ENCODE measurements at places on chromosomes 5 and 9.

DNA sequence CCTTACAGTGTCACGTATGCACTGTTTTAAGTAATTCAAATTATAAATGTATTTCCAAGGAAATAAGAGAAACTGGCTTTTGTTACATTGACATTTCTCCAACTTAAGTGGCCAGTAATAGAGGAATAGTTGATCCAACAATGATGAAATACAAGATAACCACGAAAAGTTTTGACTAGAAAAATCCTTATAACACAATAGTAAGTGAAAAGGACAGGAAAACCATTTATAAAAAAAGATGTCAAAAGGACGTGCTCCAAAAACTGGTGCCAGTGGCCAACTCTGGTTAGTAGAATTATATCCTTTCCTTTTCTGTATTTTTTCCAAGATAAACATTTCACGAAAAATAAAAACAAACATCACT lies 210.9 kb downstream of the GAPVD1 start:
- no peak for DNase-seq

DNA sequence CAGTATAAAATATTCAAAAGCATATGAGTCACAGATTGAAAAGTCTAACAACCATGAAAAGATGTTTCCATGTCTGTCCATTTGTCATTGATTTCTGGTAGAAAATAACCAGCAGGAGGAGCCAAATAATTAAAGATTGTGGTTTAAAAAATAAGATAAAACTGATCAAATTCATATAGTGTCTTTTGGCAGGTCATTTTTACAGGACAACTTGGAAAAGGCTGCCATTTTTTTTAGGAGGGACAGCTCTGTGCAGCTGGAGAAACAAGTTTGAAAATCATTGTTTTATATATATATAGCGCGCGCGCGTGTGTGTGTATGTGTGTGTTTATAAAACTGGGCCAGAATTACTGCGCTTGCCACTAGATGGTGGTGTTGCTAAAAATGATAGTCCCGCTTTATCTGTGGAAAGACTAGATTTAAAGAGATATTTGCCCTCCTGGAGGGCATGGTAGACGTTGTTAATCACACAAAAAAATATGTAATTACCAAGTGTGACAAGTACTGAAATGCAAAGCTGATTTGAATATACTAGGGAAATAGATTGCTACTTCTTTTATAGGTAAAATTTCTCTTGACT lies 1.3 kb upstream of the TRMO start:
- DNase-seq = peak; percentile 76

DNA sequence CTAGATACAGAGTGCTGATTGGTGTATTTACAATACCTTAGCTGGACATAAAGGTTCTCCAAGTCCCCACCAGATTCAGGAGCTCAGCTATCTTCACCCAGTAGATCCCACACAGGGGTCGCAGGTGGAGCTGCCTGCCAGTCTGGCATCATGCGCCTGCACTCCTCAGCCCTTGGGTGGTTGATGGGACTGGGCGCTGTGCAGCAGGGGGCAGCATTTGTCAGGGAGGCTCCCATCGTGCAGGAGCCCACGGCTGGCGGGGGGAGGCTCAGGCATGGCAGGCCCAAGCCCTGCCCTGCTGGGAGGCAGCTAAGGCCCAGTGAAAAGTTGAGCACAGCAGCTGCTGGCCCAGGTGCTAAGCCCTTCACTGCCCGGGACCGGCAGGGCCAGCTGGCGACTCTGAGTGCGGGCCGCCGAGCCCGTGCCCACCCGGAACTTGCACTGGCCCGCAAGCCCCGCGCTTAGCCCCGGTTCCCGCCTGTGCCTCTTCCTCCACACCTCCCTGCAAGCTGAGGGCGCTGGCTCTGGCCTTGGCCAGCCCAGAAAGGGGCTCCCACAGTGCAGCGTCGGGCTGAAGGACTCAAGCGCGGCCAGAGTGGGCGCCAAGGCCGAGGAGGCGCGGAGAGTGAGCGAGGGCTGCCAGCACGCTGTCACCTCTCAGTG lies 314.1 kb upstream of the ATP10B start:
- no peak for DNase-seq

GRCh38 chr9:121107029-121107428 lies 32.3 kb downstream of the CNTRL start:
- no peak for DNase-seq

DNA sequence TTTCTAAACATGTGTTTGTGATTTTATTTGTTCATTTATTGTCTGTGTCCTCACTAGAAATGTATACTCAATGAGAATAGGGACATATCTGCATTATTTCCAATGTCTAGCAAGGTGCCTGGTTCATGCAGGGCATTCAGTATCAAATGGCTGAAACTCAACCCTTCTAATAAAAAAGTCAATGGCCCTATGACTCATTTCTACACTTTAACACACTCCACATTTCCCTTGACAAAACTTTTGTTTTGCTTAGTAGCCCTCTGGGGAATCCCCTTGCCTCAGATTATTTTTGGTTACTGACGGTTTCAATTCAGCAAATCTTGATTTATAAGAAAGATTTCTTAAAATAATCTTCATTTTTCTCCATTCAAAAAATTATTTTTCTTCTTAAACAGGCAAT lies 206.0 kb upstream of the DMRTA1 start:
- no peak for DNase-seq

GRCh38 chr5:53087621-53088121 lies 21.9 kb downstream of the MOCS2 start:
- no peak for DNase-seq

GRCh38 chr5:17212996-17213395 lies 4.4 kb upstream of the BASP1 start:
- DNase-seq = no peak

DNA sequence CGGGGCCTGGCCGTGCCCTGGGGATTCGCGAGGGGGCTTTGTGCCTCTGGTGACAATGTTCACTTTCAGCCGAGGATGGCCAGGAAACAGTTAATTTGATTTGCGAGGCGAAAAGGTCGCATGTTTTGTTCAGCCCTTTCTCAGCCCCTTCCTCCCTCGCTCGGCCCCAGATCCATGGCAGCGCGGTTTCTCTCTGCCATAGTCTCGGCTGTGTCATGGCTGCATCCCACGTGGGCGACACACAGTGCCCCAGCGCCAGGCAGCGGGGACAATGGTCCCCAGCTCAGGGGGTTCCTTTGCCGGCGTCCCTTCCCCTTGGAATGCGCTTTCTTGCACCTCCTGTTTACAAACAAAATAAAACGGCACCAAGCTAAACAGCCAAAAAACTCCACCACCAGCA lies 370.3 kb upstream of the IRX2 start:
- no peak for DNase-seq

- no peak for DNase-seq
These were observed 138.1 kb downstream of the ATPSCKMT start for GRCh38 chr5:10111571-10111970.

DNA sequence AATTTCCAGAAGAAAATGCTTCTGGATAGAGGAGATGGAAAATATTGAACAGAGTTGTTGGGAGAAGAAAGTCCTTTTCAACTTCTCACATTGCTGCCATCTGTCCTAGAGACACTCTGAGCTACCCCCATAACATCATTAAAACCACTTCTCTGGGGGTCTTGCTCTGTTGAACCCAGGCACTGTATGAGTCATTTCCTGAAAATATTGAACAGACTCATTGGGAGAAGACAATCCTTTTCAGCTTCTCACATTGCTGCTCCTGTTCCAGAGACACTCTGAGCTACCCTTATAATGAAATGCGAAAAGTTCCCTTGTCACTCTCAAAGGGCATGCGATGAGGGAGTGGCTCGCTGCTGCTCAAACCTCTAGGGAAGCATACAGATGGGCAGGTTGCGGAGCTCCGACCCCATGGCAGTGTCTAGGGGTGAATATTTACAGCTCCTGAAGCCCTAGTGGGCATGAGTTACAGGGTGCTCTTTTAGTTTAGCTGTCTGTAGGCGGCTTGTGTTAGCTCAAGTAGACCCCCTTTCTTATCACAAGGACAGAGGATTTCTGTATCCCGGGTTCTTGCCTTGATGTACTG lies 90.7 kb downstream of the CDKN2A start:
- DNase-seq = no peak

DNA sequence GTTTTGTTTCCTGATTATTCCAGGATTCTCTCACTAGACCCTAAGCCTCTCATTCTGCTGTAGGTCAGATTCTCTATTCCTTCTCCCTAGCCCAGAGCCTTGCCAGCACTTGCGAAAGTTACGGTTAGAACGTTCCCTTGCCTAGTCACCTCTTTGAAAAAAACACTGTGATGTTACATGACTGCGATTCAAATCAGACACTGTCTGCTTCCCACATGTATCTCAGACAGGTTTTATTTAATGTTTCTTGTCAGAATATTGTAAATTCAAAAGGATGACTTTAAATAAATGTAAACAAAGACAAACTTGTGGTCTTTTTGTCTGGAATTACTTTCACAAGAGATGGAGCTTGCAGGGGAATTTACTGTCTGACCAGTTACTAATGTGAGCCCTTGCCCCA lies 116.5 kb upstream of the OTULINL start:
- no peak for DNase-seq

DNA sequence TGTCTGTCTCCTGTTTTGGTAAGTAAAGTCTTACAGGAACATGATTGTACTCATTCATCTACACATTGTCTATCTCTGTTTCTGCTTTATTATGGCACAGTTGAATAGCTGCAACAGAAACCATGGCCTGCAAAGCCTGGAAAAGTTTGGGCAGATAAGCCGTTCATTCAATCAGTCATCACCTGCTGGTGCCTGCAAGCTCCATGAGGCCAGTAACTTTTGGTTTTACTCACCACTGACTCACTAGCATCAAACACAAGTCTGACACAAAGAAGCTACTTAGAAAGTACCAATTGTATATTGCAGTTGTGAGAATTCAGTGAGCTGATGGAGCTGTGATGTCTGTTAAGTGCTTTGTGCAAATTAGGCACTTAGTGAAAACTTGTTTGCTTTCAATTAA lies 373.6 kb upstream of the SGCD start:
- no peak for DNase-seq

- DNase-seq = no peak
These were observed 41.1 kb downstream of the XRCC4 start for GRCh38 chr5:83118471-83118870.

DNA sequence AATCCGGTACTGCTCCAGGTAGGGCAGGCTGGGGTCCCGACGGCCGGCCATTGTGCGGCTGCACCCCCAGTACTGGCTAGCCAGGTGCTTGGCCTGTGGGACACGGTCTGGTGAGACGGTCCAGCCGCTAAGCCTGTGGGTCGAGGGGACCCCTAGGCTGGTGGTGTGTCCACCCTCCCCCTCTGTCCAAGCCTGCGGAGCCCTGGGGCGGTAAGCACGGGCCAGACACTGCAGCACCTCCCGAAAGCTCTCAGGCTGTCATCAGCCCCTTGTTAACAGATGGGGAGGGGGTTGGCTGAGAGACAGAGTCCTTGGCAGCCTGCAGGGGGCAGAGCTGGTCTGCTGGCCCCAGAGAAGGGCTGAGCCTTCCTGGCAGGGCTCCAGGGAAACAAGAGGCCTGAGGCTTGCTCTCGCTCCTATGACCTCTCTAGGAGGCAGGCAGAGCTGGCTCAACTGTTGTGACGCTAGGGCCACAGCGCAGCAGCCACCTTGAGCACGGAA lies 11.8 kb upstream of the MRNIP start:
- DNase-seq = no peak

DNA sequence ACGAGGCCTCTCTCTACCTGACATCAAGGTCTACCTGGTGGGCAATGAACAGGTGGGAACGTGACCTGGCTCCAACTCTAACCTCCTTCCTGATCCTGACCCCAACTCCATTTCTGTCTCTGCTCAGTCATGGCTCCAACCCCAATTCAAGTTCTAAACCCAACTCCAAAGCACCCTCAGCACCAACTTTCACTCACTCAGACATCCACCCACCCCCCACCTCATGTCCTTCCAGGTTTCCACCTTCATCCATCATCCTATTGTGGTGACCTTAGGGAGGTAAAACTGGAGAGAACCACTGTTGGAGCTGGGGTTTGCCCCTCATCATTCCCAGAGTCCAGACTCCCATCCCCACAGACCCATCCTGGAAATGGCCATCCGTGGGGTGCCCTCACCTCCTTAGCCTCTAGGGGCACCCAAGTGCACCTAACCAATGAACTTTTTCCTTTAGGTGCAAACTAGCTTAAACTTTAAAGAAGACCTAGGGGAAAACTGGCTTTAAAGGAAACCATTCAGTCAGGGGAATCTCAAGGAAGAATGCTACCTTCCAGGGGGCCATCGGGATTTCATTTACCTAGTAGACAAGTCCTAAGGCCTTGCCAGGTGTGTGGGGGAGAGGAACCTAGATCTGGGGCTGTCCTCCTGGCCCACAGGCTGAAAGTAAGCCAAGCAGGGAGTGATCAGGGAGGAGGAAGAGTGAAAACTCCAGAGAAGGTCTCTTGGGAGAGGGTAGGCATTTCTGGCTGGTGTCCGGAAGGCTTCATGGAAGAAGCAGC lies 11.3 kb downstream of the RGS14 start:
- DNase-seq = no peak

DNA sequence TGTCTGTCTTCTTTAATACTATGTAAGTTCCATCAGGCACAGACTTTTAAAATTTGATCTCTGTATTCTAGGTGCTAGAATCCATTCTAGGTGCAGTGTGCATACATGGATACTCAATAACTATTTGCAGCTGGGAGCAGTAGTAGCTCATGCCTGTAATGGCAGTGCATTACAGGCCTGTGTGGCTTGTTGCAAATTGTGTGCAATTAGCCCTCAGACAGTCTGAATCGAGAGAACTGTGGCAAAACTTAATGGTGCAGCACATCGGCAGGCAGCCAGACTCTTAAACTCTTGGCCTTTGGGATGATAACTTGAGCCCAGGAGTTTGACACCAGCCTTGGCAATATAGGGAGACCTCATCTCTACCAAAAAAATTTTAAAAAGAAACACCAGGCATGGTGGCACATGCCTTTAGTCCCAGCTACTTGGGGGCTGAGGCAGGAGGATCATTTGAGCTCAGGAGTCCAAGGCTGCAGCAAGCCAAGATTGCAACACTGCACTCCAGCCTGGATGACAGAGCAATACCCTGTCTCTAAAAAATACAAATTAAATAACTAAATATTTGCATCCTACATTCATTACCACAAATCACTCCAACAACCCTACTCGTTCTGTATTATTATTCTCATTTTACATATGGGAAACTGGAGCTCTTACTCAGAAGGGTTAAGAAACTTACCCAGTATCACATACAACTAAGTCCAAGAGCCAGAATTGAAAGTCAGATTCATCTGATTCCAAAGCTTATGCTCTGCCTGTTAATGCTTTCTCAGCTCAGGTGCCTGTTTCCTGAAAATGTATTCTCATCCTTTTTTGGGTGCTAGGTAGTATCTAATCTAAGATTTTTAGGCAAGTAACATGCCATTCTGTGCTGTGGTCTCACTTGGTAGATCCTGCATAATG lies 30.1 kb downstream of the PRKACG start:
- DNase-seq = no peak

DNA sequence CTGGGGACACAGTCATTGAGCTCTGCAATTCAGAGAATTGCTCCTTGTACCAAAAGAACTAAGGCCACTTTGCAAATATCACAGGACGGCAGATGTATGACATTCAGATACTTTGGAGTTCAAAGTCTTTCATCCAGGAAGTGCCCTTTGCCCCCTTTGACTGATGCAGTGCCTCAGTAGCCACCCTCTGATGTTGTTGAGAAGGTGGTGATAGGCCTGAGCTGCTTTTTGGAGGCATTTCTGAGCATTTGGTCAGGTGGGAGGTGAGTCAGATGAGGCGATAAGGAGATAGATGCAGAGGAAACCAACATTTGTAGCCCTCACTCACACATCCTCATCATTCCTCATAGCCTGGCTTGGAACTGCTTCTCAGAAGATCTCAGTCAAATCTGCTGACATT lies 63.4 kb downstream of the ANGPTL2 start:
- no peak for DNase-seq

- DNase-seq = no peak
These were observed at the start of gene CCL19 for GRCh38 chr9:34690983-34691935. CCL19 (minus strand) TSS chr9:34691276; CDS start chr9:34691139, 137 bp downstream.

- DNase-seq = no peak
These were observed 2.3 kb upstream of the TSC1 start for GRCh38 chr9:132946631-132947295.

Data from NCI-H2081 treated with DMSO at 0.1 percent for 48 hours (cell line).